ENCODE measurements at places on chromosomes 11 and 22. TPM values are rescaled to one million over a fixed set of nuclear protein-coding genes. Genes with fewer than 3 reads are reported as not detected.

The ABCC8 gene
- not detected for total RNA-seq

- peak; percentile 64 for DNase-seq
- no peaks in the 10 kb centered on the region for H3K36me3 ChIP-seq
- H3K27me3 ChIP-seq = peaks cover 15% of the 10 kb centered on the region
- no peak overlapping the region for H3K4me3 ChIP-seq
- H3K4me1 ChIP-seq = peaks cover 8% of the 10 kb centered on the region
- H3K27ac ChIP-seq = no peak overlapping the region
Observed at GRCh38 chr22:30485362-30485988, 13.7 kb upstream of the SEC14L3 start.

GRCh38 chr11:55357560-55358184, 10.1 kb upstream of the OR4A15 start:
- no peaks in the 10 kb centered on the region for H3K27me3 ChIP-seq
- no peak for DNase-seq
- no peak overlapping the region for H3K27ac ChIP-seq
- no peak overlapping the region for H3K4me3 ChIP-seq

GRCh38 chr11:131980888-131981668, 610.7 kb downstream of the NTM start:
- no peak overlapping the region for H3K27ac ChIP-seq
- H3K36me3 ChIP-seq = no peaks in the 10 kb centered on the region
- no peak overlapping the region for H3K4me3 ChIP-seq

DNA sequence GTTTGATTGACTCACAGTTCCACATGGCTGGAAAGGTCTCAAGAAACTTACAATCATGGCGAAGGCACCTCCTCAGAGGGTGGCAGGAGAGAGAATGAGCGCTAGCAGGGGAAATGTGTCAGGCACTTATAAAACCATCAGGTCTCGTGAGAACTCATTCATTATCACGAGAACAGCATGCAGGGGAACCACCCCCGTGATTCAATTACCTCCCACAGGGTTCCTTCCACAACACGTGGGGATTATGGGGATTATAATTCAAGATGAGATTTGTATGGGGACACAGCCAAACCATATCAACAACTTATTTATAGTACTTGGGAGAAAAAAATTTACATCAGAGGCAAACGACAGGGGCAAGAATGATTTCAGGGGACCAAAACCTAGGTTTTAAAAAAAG, 3.0 kb downstream of the ME3 start:
- H3K4me3 ChIP-seq = no peak overlapping the region
- H3K27me3 ChIP-seq = no peaks in the 10 kb centered on the region
- H3K27ac ChIP-seq = no peak overlapping the region
- DNase-seq = no peak
- peaks cover 4% of the 10 kb centered on the region for H3K4me1 ChIP-seq

GRCh38 chr11:45610627-45611026, 54.8 kb downstream of the CHST1 start:
- H3K36me3 ChIP-seq = no peaks in the 10 kb centered on the region
- H3K4me1 ChIP-seq = no peaks in the 10 kb centered on the region
- no peak for DNase-seq
- H3K4me3 ChIP-seq = no peak overlapping the region
- no peak overlapping the region for H3K27ac ChIP-seq

DNA sequence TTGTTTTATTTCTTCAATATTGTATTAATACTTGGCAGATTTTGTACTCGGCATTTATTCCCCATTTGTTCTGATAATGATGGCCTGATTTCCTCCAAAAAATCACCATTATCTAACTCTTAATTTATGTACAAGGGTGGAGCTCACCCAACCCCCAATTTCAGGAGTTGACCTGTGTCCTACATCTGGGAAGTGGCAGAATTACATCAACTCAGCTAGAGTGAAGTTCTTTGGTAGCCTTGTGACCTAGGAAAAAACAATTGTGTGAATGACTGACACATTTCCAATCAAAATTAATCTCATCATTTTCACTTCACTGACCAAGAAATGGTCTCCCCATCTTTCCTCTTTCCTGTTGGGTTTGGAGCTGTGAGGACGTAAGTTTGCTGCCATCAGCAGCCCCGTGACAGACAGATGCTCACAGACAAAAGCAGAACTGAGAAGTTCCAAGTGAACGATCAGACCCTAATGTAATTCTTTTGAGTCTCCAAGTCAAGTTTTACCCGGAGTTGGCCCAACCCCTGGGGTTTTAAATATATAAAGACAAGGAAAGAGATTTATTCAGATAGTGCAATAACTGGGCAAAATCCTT, 16.6 kb upstream of the MS4A6E start:
- no peak overlapping the region for H3K27ac ChIP-seq
- H3K4me3 ChIP-seq = no peak overlapping the region
- DNase-seq = no peak
- peaks cover 7% of the 10 kb centered on the region for H3K4me1 ChIP-seq
- H3K27me3 ChIP-seq = no peaks in the 10 kb centered on the region
- no peaks in the 10 kb centered on the region for H3K36me3 ChIP-seq

The CCDC116 gene
- 0.21 TPM for total RNA-seq

- no peaks in the 10 kb centered on the region for H3K36me3 ChIP-seq
- no peak overlapping the region for H3K4me3 ChIP-seq
- peaks cover 10% of the 10 kb centered on the region for H3K4me1 ChIP-seq
- no peak for DNase-seq
- H3K27ac ChIP-seq = no peak overlapping the region
- H3K27me3 ChIP-seq = no peaks in the 10 kb centered on the region
Observed at GRCh38 chr11:86627776-86628455, 44.5 kb downstream of the ME3 start.

- H3K4me3 ChIP-seq = no peak overlapping the region
- H3K4me1 ChIP-seq = no peaks in the 10 kb centered on the region
- H3K27me3 ChIP-seq = no peaks in the 10 kb centered on the region
- H3K27ac ChIP-seq = no peak overlapping the region
Observed at GRCh38 chr22:27991586-27992293, 72.7 kb upstream of the PITPNB start.

The ZNF280A gene
- not detected for total RNA-seq

DNA sequence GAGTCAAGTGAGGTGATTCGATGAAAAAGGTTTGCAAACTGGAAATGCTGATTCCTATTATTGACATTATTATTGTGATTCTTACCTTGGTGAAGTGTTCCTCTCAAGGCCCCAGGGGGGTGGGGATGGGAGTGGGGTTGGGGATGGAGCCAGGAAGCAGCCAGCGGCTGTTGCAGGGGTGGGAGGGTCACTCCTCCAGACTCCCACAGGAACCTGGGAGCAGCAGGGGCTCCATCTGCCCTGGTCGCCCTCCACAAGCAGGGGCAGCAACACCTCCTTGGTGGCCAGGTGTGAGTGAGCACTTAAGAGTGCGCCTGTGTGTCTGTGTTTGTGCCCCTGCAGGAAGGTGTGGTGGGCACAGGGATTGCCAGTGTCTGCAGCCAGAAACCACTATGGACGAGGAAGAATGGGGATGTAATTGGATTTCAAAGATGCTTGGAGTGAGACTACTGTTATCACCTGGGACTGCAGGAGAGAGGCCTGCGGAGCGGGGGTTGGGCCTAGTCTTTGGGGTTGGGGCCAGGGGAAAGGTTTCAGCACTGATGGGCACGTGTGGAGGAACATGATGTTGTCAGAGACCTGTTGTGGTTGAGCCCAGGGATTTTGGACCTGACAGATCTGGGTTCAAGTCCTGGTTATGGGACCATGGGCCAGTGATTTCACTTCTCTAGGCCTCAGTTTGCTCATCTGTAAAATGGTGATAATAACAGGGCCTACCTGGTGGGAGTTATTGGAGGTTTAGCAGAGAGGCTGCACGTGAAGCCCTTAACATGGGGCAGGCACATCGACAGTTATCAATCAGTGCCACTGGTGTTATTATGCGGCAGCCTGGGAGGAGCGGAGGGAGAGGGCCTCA, 3.6 kb upstream of the TP53I11 start:
- no peak overlapping the region for H3K4me3 ChIP-seq
- no peaks in the 10 kb centered on the region for H3K36me3 ChIP-seq
- H3K27me3 ChIP-seq = no peaks in the 10 kb centered on the region

- H3K27me3 ChIP-seq = no peaks in the 10 kb centered on the region
- DNase-seq = no peak
- peaks cover 4% of the 10 kb centered on the region for H3K4me1 ChIP-seq
- no peak overlapping the region for H3K27ac ChIP-seq
- peaks cover 70% of the 10 kb centered on the region for H3K36me3 ChIP-seq
Observed at GRCh38 chr22:50286275-50286674, 16.1 kb upstream of the MAPK11 start.

The RABL2B gene
- total RNA-seq = 32.5 TPM

DNA sequence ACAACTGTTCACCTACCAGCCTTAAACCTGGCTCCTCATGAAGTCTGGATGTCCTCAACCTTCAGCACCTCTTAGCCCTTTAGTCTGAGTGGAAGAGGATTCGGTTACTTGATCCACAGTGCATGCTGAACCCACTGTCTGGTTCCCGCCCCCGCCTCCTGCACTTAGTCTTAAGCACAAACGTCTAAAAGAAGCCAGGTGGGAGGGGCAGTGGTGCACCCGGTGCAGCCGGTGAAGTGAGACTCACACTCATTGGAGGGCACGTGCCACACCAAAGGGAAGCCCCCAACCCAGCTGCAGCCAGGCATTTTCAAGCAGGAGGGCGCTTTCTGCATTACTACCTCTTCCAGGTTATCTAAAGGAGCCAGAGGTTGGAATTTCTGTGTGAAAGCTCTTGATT, 146.8 kb downstream of the COMMD9 start:
- peak overlapping the region; percentile 39 for H3K27ac ChIP-seq
- H3K36me3 ChIP-seq = peaks cover 52% of the 10 kb centered on the region

DNA sequence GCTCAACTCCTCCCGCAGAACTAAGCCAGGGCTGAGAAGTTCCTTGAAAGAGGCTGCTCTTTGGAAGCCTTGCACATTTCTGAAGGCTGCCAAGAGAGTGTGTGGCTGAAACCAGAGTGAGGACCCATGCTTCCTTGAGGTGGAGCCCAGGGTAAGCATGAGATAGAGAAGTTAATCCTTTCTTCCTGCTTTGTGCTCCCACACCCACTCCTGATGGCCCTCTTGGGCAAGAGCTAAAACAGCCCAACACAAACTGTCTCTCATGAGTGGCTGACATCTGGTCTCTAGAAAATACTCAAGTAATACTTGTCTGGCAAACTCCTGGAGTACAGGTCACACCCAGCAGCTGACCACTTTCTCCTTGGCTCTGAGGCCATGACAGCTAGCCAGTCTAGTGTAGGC, 523.7 kb downstream of the INSC start:
- H3K27me3 ChIP-seq = peaks cover 6% of the 10 kb centered on the region
- H3K4me1 ChIP-seq = no peaks in the 10 kb centered on the region
- no peak overlapping the region for H3K27ac ChIP-seq
- H3K4me3 ChIP-seq = no peak overlapping the region

The PYGM gene
- 0.09 TPM for total RNA-seq

The GGTLC3 gene
- not detected for total RNA-seq

DNA sequence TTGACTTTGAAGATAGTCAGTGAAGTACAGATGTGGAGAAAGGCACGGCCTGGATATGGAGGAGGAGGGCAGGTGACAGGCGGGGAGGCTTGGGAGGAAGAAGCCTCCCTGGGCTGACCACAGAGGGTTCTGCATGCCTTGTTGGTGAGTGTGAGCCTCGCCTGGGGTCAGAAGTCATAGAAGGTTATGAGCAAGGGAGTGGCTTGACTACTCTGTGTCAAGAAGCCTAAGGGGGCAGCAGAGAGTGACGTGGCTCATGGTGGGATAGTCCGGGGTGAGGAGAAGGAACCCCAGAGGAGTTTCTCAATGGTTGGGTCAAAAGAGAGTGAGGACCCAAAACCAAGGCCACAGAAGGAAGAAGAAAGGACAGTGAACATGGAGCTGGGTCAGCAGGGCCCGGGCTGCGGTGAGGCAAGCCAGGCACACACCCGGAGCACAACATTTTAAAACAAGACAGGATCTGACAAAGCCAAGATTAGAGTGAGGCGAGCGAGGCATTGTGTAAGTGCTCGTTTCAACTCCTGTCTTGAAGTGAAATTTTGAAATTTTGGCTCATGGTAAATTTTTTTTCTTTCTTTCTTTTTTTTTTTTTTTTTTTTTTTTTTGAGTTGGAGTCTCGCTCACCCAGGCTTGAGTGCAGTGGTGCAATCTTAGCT, 31.9 kb downstream of the PDGFB start:
- H3K4me1 ChIP-seq = peaks cover 29% of the 10 kb centered on the region
- no peaks in the 10 kb centered on the region for H3K27me3 ChIP-seq
- H3K4me3 ChIP-seq = no peak overlapping the region
- peak overlapping the region; percentile 89 for H3K27ac ChIP-seq
- DNase-seq = peak; percentile 74

GRCh38 chr11:79274636-79275331, 166.0 kb downstream of the TENM4 start:
- H3K27me3 ChIP-seq = no peaks in the 10 kb centered on the region
- H3K36me3 ChIP-seq = no peaks in the 10 kb centered on the region
- H3K4me3 ChIP-seq = no peak overlapping the region
- no peak for DNase-seq
- no peak overlapping the region for H3K27ac ChIP-seq

DNA sequence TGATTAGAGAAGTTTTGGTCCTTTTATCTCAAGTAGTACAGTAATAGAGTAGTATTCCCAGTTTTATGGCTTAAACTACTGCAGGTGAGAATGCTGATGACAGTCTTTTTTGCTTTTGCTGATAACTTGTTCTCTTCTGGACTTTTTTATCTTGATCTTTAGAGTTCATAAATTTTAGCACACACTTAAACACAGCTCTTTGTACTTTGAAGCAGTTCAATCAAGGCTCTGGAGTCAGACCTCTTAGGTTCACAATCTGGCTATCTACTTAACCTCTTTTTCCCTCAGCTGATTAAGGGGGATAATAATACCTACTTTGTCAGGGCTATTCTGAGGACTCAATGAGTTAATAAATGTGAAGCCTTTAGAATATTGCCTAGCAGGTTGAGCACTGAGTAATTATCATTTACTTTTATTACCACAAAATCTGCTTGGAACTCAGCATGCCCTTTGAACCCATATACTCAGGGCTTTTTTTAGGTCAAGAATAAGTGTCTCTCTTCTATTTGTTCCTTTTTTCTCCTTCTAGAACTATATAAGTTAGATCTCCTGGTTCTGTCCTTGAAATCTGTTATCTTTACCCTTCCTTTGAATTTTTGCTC, 51.9 kb downstream of the CSTF3 start:
- H3K4me1 ChIP-seq = no peaks in the 10 kb centered on the region
- H3K27me3 ChIP-seq = no peaks in the 10 kb centered on the region
- no peak overlapping the region for H3K27ac ChIP-seq
- peaks cover 33% of the 10 kb centered on the region for H3K36me3 ChIP-seq

GRCh38 chr22:36901411-36902142, 11.9 kb upstream of the CSF2RB start:
- no peak for DNase-seq
- no peak overlapping the region for H3K27ac ChIP-seq
- H3K4me3 ChIP-seq = no peak overlapping the region

GRCh38 chr11:32891657-32892354, 805 bp upstream of the QSER1 start:
- H3K27ac ChIP-seq = peak overlapping the region; percentile 93
- H3K36me3 ChIP-seq = peaks cover 13% of the 10 kb centered on the region
- H3K4me1 ChIP-seq = peaks cover 14% of the 10 kb centered on the region
- H3K27me3 ChIP-seq = no peaks in the 10 kb centered on the region
- DNase-seq = peak; percentile 35

Measured in MCF 10A (cell line).